Fibroblast of the aortic adventitia (primary cell): ENCODE measurements at places on chromosomes 1 and 21. TPM values are rescaled to one million over a fixed set of nuclear protein-coding genes. Genes with fewer than 3 reads are reported as not detected.

The PPFIA4 gene
- total RNA-seq = 1.3 and 10.0 TPM in 2 replicates

The BACE2 gene
- total RNA-seq = 122 and 127 TPM in 2 replicates

The OPTC gene
- not detected in 2 replicates for total RNA-seq

The LPAR3 gene
- 1.8 and 3.6 TPM in 2 replicates for total RNA-seq

The RBM11 gene
- total RNA-seq = not detected in 2 replicates

The SPOCD1 gene
- total RNA-seq = 3.4 and 37.2 TPM in 2 replicates

The VASH2 gene
- 0.90 and 3.3 TPM in 2 replicates for total RNA-seq

The NUDT4B gene
- total RNA-seq = 72.0 and 77.5 TPM in 2 replicates

The GTF2B gene
- 14.1 and 36.7 TPM in 2 replicates for total RNA-seq

The TNNI3K gene
- 1.6 TPM in 1 of 2 replicates, not detected in the other for total RNA-seq

The CNTN2 gene
- not detected in 2 replicates for total RNA-seq

The CLIC6 gene
- 0.18 TPM in 1 of 2 replicates, not detected in the other for total RNA-seq

The RRP15 gene
- total RNA-seq = 10.0 and 20.4 TPM in 2 replicates

The RPTN gene
- total RNA-seq = not detected in 2 replicates

The MCOLN3 gene
- 0.90 and 2.3 TPM in 2 replicates for total RNA-seq

The MNDA gene
- total RNA-seq = not detected in 2 replicates

The SLC45A1 gene
- total RNA-seq = 2.0 TPM in 2 replicates
